Muscle of arm (tissue), 14 donors: ENCODE measurements at places on chromosomes 7 and 10.

- DNase-seq: no peak
Observed at GRCh38 chr7:114972567-114972966, 50.7 kb downstream of the MDFIC start.

DNA sequence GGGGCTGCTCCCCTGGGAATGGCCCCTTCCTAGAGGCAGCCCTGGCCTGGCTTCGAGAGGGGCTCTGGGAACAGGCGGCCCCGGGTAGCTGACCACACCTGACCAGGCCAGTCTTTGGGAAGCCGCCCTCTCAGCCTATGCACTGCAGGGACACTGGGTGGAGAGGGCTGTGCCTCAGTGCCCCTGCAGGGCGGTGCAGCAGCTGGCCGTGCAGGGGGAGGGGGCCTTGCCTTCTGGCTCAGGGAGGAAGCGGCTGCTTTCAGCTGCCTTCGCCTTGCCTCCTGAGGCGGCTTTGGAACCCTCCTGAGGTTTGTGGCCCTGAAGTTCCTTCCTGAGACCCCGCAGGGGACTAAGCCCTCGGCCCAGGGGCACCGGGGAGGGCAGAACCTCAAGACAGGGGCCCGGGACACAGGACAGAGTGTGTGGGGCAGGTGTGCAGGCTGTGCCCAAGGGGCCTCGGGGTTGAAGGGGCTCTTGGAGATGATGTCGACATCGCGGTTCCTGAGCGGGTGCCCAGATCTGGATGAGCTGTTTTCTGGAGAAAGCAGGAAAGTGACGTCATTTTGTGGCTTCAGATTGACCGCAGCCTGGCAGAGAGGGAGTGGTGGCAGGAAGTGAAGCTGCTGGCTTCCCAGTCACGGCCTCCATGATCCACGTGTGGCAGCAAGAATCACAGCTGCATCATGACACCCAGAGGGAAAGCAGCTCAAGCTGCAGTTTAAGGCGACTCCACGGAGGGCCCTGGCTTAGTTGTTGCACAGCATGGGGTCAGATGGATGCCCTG is 17.7 kb downstream of the ADAM8 start:
- DNase-seq: peak; percentile 36

GRCh38 chr10:65838811-65839210 is 1087.0 kb upstream of the LRRTM3 start:
- DNase-seq: no peak

DNA sequence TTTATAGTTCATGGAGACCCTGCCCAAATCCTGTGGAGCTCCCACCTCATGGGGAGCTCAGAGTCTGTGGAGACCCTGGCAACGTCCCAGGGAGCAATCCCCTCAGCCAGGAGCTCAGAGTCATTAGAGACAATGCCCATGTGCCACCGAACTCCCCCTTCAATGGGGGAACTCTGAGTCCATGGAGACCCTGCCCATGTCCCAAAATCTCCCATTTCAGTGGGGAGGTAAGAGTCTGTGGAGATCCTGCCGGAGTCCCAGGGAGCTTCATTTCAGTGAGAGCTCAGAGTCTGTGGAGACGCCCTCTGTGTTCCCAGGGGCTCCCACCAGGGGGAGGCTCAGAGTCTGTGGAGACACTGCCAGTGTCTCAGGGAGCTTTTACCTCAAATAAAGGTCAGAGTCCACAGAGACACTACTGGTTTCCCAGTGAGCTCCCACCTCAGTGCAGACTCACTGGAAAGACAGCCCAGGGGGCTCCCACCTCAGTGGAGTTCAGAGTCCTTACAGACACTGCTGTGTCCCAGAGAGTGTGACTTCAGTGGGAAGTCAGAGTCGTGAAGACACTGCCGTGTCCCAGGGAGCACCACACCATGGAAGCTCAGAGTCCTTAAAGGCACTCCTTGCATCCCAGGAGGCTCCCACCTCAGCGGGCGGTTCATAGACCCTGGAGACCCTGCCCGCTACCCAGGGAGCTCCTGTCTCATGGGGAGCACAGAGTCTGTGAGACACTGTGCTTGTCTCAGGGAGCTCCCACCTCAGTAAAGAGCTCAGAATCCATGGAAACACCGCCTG is 5.0 kb downstream of the MYO1G start:
- DNase-seq: no peak

GRCh38 chr7:95549818-95550529 is 46.3 kb downstream of the PDK4 start:
- peak; percentile 83 for DNase-seq

DNA sequence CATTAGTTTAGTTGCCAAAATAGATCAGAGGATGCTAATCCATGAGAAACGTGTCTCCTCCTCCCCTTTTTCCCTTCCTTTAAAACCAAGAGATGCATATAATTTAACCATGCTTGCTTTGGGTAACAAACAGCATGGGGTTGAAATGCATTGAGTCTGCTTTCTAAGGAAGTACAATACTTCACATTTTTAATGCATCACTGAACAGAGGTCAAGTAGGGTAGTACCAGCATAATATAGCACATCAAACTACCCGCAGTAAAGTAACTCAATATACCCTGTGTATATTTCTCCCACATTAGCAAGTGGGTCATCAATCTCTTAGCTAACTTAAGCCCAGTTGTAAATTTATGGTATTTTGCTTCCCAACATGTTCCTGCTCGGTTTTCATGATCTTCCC is 239.3 kb upstream of the SEMA3C start:
- DNase-seq: no peak

- DNase-seq: no peak
Observed at GRCh38 chr10:30829901-30830300, 200.3 kb upstream of the LYZL2 start.

DNA sequence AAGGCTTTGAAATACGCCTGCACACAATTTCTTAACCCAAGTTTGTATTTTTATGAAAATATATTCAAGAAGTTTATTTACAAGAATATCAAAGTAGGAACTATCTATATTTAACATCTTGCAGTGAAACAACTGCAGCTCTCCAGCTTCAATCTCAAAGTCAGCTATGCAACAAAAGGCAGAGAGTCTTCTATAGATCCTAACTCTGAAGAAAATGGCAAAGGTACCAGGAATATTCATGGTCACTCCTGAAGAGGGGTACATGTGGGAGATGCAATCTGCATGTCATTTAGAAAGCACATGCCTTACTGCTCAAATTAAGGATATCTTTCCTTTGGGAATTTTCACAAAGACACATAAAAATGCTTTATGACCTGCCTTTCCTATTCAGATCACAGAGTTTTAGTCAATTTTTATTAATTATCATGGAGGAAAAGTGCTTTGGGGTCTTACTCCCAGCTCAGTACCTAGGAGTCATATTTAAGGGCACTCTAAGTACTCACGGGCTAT is 1.5 kb downstream of the ANK3 start:
- DNase-seq: no peak

GRCh38 chr10:48887982-48888381 is 51.7 kb downstream of the LRRC18 start:
- DNase-seq: no peak

DNA sequence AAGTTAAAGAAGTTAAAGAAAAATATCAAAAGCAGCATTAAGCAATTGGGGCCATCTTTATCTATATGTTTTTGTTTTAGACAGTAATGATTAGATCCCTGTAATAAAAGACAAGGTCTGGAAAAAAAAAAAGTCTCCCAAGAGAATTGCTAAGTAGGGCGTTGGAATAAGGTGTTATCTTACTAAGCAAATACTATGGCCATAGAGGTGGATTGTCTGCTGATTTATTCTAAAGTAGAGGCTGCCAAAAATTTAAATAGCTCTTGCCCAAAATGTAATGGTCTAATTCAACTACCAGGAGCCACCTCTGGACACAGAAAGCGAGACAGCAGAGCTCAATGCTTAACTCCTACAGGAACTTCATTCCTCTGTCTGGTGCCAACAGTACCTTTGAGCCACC is 71.6 kb downstream of the HERPUD2 start:
- DNase-seq: no peak

DNA sequence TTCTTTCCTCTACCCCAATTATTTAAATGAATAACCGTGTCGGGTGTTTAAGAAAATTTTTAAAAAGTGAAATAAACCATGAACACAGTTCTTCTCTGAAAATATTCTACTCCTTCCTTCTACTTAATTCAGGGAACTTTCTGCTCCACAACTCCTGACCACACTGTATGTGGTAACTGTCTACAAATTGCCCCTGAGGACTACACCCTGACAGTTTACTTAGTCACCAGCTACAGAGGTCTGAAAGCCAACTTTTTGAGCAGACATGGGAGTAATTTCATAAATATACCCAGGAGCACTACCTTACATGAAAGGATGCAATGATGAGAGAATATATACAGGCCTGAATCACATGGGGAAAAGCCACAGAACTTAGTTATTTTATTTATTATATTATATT is 523.2 kb upstream of the SORCS1 start:
- no peak for DNase-seq

- DNase-seq: no peak
Observed at GRCh38 chr10:7337431-7338171, 73.2 kb downstream of the SFMBT2 start.

- no peak for DNase-seq
Observed at GRCh38 chr7:45367026-45367425, 207.1 kb upstream of the ADCY1 start.

- no peak for DNase-seq
Observed at GRCh38 chr10:11870900-11871400, 47.8 kb downstream of the PROSER2 start.

GRCh38 chr7:72925546-72926120 is 738 bp downstream of the POM121 start:
- DNase-seq: no peak

GRCh38 chr7:27116031-27116961 is 13.8 kb upstream of the HOXA2 start:
- DNase-seq: no peak

DNA sequence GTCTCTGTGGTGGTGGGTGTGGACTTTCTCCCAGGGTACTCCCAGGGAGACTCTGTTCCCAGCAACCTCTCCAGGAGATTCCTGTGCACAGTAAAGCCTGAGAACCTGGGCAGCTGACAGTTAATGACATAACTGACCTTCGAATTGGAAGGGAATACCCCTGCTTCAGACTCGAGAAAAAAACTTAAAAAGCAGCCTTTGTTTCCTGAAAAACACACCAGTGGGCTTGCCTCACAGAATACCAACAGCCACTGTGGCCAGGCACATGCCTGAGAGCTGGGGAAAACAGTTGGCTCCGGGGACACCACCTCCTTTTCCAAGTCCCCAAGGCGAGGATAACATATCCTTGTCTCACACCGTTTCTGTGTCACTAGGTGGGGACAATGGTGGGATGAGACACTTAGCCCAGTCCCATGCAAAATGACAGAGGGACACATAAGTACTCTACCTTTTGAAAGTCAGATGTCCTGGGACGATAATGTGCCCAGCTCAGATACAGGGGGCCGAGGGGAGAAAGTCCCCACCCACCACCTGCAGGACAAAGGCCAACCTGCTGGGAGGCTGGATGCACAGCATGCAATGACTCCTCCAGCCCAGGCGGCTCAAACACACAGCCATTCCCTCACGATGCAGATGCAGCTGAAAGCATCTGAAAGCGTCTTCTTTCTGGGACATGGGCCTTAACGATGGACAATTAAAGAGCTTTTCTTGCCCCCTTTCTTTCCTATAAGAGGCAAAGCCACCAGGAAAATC is 65.6 kb downstream of the HIPK2 start:
- DNase-seq: no peak

- DNase-seq: no peak
Observed at GRCh38 chr7:101302641-101303101, 18.9 kb downstream of the IFT22 start.

GRCh38 chr10:117007080-117007479 is 2.1 kb upstream of the SHTN1 start:
- no peak for DNase-seq

GRCh38 chr7:135366843-135367508 is 133.3 kb downstream of the STRA8 start:
- DNase-seq: no peak

- DNase-seq: no peak
Observed at GRCh38 chr10:71301371-71301916, 17.6 kb upstream of the SLC29A3 start.

GRCh38 chr10:24952707-24953645 is 570 bp upstream of the PRTFDC1 start:
- peak; percentile 80 for DNase-seq

GRCh38 chr10:3750006-3750816 is 34.8 kb downstream of the KLF6 start:
- DNase-seq: peak; percentile 58

GRCh38 chr7:110484356-110484755 is 606.6 kb upstream of the LRRN3 start:
- DNase-seq: no peak

DNA sequence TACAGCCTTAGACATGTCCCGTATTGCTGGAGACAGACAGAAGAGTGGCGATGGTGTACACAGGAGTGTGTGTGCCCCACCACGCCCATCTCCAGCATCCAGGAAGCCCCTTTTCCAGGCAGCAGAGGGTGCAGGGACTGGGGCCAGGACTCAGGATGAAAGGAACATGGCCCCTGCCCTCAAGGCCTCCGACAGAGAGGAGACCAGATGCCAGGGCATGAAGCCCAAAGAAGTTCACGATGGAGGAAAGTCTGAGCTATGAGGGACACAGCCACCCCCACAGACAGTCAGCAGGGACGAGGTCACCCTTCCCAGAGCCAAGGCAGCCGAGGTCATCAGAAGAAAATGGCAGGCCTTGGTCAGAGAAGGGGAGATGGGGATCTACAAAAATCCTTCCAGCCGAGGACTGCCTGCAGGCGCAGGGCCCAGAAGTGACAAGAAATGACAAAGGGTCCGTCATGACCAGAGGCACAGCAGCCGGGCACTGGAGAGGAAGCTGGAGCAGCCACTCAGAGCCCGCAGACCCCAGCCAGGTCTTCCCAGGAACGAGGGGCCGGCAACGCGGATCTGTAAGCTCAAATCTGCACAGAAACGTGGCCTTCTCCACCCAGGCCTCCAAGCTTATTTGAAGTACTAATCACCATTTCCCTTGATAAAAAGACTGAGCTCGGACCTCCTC is 78.7 kb upstream of the PPP2R2D start:
- DNase-seq: no peak

GRCh38 chr7:134155206-134155605 is 28.1 kb downstream of the LRGUK start:
- no peak for DNase-seq

DNA sequence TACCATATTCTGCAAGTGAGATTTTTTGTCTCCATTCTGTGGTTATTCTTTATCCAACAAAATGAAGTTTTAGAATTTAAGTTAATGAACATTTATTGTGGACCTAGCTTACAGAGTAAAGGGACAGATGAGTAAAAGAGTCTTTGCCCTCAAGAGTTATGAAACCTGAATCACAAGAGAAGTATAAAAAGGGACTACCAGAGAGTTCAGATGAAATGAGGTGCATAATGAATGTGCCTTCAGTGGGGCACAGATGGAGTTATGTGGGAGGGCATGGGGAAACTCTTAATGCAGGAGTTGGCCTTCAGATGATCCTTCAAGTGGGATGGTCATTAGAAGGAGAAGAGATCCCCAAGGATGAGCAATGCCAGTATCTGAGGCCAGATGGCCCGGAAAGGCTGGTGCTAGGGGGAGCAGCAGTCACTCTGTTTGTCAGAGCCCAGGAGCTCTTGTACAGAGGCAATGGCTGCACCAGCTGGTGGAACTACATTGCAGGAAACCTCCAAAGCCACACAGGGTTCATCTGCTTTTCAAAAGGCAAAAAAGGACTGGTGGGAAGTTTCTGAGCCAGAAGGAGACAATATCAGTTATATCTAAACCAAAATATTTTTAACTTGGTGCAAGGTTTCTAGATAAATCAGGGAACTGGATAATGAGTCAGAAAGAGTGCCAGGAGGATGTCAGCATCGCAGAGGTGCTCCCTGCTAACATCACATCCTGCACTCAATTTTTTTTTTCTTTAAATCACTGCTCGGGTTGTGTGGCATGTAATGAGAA is 162.0 kb downstream of the KLF6 start:
- DNase-seq: no peak
